MM.1S (cell line): ENCODE measurements at places on chromosomes 5 and 9.

DNA sequence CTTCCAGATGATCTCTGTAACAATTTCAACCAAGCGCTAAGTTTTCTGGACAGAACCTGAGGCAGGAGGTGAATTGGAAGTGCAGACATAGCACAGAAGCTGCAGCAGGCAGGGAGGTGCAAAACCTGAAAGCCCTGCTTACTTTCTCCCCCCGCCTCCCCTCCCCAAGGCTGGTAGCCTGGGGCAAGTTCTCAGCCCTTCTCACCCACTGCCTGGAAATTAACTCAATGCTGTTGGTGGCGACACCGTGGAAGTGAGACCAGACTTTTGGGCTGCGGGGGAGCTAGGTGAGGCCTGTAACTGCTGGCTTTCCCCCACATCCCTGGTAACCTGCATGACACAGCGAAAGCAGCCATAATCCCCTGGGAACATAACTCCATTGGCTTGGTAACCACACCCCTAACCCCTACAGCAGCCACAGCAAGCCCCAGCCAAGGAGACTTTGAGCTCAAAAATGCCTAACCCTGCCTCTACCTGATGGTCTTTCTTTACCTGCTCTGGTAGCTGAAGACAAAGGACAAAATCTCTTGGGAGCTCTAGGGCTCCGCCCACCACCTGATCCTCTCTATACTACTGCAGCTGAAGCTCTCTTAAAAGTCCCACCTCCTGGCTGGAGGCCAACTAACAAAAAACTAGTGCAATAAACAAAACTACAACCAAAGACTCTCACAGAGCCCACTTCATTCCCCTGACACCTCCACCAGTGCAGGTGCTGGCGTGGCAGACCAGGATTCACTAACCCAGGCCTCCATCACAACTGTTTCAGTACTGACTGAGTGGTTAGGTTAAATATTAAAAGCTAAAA lies 11.9 kb upstream of the OR13C8 start:
- peak overlapping the region; percentile 25; the same call in 1 of the 2 replicates for H3K27ac ChIP-seq
- H3K4me1 ChIP-seq: no peaks in the 10 kb centered on the region
- no peak overlapping the region for H3K4me3 ChIP-seq
- no peaks in the 10 kb centered on the region for H3K36me3 ChIP-seq
- DNase-seq: peak; percentile 72

- DNase-seq: no peak
- H3K27me3 ChIP-seq: peaks cover 57% of the 10 kb centered on the region
- H3K4me3 ChIP-seq: no peak overlapping the region
Measured at GRCh38 chr9:133813749-133814585, 75.8 kb upstream of the SARDH start.

GRCh38 chr9:117434566-117434965 lies 19.7 kb upstream of the ASTN2 start:
- no peak for DNase-seq
- no peaks in the 10 kb centered on the region for H3K27me3 ChIP-seq
- no peak overlapping the region for H3K4me3 ChIP-seq
- H3K27ac ChIP-seq: no peak overlapping the region

- H3K4me1 ChIP-seq: no peaks in the 10 kb centered on the region
- no peak overlapping the region for H3K27ac ChIP-seq
- no peak overlapping the region for H3K4me3 ChIP-seq
- no peak for DNase-seq
- H3K27me3 ChIP-seq: no peaks in the 10 kb centered on the region
- no peaks in the 10 kb centered on the region for H3K36me3 ChIP-seq
Measured at GRCh38 chr5:134242146-134242545, 16.3 kb upstream of the PPP2CA start.
